ENCODE measurements at places on chromosomes 7 and 10. TPM values are rescaled to one million over a fixed set of nuclear protein-coding genes. Genes with fewer than 3 reads are reported as not detected.

GRCh38 chr7:82317257-82317721 lies 126.3 kb downstream of the CACNA2D1 start:
- DNase-seq = peak; percentile 15

DNA sequence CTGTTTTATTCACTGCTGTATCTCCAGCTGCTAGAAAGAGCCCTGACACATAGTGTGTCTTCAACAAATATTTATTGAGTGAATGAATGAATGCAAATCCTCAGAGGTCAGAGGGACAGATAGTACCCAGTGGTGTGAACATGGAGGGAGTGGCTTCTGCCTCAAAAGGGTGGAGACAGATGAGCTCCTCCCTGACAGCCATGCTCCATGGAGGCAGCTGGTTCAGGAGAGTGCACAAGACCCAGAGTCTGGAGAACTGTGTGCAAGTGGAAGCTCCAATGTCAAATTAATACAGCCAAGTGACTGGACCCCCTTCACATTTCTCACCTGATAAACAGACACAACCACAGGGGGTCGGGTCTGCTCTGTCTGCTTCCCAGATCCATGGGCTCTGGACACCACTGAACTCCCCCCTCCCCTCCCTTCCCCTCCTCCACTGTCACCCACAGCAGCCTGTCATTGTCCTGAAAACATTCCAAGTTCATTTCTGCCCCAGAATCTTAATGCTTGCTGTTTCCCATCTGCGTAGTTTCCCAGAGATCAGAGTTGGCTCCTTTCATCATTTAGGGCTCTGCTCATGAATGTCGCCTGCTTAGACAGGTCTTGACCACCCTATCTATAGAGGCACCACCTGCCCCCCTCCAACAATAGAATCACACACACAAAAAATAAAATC lies 312.9 kb upstream of the PODXL start:
- no peak for DNase-seq

GRCh38 chr7:100867040-100867775 lies at the start of gene TRIP6:
Gene TRIP6 (plus strand): TSS chr7:100867387. CDS start chr7:100867498, 111 bp downstream.
- DNase-seq = peak; percentile 72

GRCh38 chr10:66414943-66415342 lies 510.9 kb upstream of the LRRTM3 start:
- DNase-seq = no peak

GRCh38 chr10:130021383-130021950 lies 57.4 kb upstream of the EBF3 start:
- DNase-seq = no peak

GRCh38 chr10:19329475-19329874 lies 280.9 kb downstream of the MALRD1 start:
- DNase-seq = no peak

- DNase-seq = peak; percentile 67
Observed at GRCh38 chr10:62614389-62615157, 189.9 kb upstream of the ADO start.

- no peak for DNase-seq
Observed at GRCh38 chr7:32941181-32941580, 16.1 kb upstream of the FKBP9 start.

DNA sequence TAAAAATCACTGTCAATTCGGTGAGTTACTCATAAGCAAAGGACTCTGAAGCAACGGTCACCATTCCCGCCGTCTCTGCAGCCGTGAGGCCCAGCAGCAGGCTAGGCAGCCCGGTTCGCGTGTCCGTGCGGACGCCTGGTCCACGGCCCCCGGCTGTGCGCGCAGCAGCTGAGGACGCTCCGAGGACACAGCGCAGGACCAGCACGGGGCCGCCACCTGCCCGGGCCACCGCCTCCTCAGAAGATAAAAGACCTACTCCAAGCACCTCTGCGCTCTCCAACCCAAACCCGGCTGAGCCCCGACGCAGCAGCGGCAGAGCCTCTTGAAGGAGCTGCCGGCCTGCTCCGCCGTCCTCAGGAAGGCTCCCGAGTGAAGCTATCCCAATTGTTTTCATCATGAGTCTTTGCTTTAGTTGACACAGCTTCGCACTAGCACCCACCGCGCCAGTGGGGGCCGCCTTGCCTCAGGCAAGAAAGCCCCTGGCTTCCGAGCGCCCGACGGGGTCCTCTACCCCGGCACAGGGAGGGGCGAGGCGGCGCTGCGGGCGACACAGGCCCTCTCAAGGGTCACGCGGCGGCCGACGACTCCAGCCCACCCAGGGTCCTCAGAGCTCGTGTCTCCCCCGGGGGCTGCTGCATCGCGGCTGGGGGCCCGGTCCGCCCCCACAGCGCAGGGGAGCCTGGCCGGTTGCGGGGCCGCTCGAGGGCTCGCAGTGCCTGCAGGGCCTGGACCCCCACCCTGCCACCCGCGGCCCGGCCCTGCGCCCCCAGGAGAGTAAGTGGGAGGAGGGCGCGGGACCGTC lies 16.9 kb upstream of the GPR146 start:
- peak; percentile 23 for DNase-seq

- no peak for DNase-seq
Observed at GRCh38 chr10:8045726-8046494, 8.6 kb upstream of the GATA3 start.

DNA sequence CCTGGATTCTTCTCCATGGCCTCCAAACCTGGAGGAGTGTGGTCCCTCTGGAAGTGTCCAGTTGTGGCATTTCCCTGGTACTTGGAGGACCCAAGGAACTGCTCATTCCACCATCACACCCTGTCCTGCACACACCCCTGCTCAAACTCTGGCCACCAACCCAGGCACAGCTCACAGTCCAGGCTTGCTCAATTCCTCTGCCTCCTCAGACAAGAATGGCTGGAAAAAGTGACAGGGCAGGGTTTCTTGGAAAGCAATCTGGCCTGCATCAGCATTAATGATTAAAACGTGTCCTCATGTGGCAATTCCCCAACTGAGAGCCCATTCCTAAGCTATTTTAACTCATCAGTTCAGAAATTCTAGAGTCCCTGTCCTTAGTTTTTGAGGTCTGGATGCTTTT lies 17.2 kb upstream of the TPST1 start:
- peak; percentile 81 for DNase-seq

DNA sequence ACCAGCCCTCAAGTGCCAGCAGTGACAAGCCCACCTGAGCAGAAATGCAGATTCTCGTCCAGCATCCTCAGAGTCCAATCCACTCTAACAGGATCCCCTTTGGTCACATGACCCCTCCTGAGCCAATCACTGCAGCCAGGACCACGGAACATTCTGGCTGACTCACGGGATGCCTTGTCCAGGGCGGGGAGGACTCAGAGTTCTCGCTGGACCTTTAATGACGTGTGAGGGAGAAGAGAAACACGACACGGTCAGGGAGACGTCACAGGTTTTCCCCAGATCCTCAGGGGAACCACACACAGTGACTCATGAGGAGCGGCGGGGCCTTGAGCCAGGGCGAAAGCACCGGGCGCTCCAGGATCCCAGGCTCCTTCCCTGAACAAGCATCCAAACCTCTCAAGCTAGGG lies 155.7 kb downstream of the PTPRN2 start:
- peak; percentile 53 for DNase-seq

DNA sequence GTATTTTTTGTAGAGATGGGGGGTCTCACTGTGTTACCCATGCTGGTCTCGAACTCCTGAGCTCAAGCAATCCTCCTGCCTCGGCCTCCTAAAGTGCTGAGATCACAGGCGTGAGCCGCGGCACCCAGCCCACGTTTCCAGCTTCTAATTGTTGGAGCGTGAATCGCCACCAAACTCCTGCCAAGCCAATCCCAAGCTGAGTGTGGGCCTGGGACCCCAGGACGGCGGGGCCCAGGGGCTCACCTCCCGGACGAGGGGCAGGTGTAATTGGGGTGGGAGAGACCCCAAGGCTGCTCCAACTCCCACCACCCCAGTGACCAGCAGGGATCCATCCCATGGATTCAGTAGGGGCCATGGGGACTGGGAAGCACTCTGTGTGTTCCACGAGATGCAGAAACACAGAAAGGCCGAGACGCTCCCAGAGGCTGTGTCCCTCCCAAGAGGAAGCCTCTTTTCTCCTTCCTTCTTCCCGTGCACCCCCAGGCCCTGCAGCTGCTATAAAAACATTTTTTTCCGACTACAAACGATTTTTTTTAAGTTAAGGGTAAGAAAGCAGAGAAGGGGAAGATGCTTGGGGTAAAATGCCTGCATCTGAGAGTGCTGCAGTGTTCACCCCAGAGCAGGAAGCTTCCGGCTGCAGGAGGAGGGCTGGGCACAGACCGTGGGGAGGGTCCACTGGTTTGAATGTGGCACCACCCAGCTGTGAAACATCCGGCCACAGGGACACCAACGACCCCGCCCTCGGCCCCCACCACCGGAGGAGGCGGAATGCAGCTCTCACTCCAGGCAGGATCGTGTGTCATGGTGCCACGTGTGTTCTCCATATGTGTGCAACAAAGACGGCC lies 76.5 kb downstream of the MICALL2 start:
- no peak for DNase-seq

GRCh38 chr7:117014673-117015133 lies 61.4 kb downstream of the ST7 start:
- DNase-seq = no peak

PANK1 gene
- 14.6 TPM for total RNA-seq

PAPSS2 gene
- 57.7 TPM for total RNA-seq

TWIST1 gene
- total RNA-seq = not detected

EEPD1 gene
- total RNA-seq = 3.6 TPM

HMX3 gene
- total RNA-seq = not detected

BUB3 gene
- 113 TPM for total RNA-seq

SLC18A3 gene
- 0.10 TPM for total RNA-seq

GIMAP5 gene
- 0.20 TPM for total RNA-seq

KCP gene
- total RNA-seq = 6.8 TPM

KLLN gene
- not detected for total RNA-seq
